ENCODE measurements at places on chromosomes 16 and 17.

DNA sequence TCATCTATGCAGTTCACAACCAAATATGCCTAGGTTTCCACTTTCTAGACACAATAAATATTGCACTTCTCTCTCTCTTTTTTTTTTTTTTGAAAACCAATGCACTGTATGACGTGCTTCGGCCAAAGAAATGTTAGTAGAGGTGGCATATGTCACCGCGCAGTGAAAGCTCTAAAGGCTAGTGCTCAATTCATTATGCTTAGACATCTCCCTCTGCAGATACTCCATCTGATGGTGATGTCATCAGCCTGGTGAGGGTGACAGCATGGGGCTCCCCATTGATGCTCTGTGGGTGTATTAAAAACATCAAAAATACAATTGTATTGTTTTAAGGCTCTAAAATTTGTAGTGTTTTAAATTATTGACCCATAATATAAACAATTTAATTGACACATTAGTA, 608.8 kb upstream of the C16orf82 start:
- DNase-seq = no peak

- peak; percentile 50 for DNase-seq
Measured at GRCh38 chr17:46964315-46965265, 14.5 kb downstream of the RPRML start.

DNA sequence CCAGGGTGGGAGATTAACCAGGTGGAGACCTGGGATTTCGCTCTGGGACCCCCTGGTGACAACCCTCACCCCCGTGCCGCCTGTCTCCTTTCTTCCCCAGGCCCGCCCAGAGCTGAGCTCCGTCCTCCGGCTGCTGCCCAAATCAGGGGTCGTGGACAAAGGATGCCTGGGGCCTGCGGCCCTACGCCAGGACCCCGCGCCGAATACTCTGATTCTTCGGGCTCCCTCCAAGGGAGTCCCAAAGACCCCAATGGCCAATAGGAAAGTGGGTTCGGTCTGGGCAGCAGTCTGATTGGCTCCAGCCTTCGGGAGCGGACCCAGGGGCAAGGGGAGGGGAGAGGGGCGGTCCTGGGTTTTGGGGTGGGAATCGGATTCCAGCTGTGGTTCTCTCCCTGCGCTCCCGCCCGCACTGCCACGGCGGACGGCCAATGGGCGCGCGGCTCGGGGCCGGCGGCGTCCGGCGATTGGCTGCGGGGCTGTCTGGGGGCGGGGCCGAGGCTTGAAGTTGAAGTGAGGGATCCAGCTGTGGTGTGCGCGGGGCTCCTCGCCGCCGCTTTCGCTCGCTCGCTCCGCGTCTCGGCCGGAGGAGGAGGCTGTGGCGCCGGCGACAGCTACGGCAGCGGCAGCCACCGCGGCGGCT, at the start of gene CACNA1G:
Gene CACNA1G, plus strand, starts transcription at position 531 of the 640 bp plus-strand sequence. CDS start 745 bp downstream, outside the sequence.
- peak; percentile 86 for DNase-seq

DNA sequence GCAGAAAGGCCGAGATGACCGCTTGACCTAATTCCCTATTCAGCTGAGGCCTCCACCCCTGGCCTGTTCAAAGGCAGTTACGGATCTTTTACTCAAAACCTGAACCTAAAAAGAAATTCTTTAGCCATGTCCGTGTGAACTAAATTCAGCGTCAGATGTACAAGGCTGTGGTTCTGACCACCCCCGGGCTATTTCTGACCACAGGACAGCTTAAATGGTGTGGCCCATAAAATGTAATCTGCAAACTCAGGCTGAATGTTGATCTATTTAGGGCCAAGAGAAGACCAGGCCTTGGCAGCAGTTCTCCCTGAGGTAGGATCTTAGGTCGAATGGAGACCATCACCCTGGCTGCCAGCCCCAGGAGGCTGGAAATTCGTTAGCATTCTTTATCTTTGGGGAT, 485.5 kb downstream of the WWOX start:
- DNase-seq = no peak

DNA sequence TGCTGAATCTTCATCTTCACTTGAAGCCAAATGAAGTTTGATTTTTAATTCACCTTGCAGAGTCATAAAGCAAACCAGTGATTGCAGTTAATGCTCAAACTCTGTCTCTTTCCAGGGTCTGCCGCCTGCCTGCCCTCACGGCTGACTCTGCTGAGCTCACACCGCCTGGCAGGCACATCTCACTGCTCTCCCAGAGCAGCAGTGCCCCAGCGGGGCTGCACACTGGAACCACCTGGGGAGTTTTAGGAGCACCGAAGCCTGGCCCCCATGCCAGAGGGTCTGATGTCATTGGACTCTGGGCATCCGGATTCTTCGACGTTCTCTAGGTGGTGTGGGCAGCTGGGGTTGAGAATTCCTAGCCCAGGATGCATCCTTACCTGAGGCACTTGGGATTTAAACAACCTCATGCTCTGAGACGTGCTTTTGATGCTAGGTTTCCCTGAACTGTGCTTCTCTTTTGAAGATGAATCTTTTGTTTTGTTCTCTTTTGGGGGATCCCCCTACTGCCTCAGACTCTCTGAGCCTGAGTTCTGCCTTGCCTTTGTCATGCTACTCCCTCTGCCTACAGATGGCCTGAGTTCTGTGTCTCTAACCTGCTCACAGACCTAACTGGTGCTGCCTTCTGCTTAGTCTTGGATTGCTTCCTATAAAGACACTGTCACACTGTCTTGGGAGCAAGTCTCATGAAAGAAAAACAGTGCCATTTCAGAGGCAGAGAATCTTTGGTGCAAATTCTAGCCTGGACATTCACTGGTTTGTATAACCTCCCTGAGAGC, 438.1 kb upstream of the CCL2 start:
- no peak for DNase-seq

DNA sequence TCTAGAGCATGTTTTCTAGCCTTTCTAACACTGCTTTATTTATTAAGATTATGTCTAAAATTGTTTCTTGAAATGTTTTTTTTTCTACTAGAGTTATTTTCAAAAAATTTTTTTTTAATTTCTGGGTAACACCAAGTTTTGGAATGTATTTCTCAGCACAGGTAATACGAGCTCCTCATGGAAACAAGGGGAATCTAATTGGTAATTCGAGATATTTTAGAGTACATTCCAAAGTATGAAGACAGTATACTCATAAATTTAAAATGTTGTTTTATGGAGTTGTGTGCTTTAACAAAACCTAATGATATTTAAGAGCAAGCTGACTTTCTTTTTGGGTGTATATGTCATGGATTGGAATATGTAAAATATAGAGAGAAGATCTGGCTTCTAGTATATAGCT, 42.4 kb downstream of the OMG start:
- no peak for DNase-seq

DNA sequence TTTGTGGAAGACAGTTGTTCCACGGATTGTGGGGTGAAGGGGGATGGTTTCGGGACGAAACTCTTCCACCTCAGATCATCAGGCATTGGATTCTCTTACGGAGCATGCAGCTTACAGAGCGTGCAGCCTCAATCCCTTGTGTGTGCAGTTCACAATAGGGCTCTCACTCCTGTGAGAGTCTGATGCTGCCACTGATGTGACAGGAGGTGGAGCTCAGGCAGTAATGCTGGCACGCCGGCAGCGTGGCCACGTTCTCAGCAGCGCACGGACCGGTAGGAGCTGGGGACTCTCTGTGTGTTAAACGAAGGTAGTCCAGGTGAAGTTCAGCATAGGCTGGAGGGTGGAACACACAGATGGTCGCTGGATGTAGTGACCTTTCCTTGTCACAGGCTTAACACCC, 37.8 kb downstream of the SEC14L1 start:
- no peak for DNase-seq

Data from mesenchymal stem cell (in vitro differentiated cells and primary cell).